Left kidney (tissue), 8 donors: ENCODE measurements at places on chromosomes 7 and 10. TPM values are rescaled to one million over a fixed set of nuclear protein-coding genes. Genes with fewer than 3 reads are reported as not detected.

DNA sequence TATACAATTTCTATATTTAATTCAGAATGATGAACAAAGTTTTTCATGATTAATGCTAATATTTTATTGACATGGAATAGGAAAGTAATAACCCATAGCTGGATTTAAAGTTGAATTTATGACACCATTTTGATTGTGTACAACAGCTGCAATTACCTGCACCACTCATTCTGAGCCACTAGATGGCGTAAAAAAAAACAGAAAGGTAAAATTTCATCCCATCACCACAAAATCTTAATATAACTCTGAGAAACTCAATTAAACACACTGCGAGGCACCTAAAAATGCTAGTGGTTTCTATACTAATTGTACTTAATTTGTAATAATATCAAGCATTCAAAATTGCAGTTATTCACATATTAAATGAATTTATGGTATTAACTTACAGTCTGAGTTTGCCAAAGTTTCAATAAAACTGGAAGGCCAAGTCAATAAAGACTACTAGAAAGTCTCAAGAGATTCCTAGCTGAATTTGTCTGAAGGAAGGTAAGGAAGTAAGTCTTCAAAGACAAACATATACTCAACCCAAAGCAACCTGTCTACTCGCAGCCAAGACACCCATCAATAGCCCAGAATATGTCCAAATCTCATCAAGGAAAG lies 182.5 kb downstream of the SKAP2 start:
- DNase-seq = peak; percentile 55

DNA sequence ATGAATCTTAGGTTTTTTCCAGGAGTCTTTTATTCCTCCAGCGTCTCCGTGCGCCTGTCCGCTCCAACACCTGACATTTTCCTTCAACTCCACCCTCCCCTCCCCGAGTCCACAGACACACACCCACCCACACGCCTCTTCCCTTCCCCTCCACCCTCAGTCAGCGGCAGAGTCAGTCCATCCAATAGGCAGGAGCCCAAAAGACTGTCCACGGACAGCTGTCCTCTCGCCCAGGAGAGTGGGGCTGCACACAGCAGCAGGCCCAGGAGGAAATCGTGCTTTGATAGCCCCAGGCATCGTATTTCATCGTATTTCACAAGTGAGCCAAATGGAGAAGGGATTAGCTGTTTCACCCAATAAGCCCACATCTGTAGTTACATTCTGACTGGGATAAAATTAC lies 285.1 kb downstream of the ZEB1 start:
- no peak for DNase-seq

- no peak for DNase-seq
These were observed 52.2 kb downstream of the FIGNL1 start for GRCh38 chr7:50397971-50398324.

GRCh38 chr10:124532106-124532641 lies 70.6 kb downstream of the LHPP start:
- DNase-seq = no peak

DNA sequence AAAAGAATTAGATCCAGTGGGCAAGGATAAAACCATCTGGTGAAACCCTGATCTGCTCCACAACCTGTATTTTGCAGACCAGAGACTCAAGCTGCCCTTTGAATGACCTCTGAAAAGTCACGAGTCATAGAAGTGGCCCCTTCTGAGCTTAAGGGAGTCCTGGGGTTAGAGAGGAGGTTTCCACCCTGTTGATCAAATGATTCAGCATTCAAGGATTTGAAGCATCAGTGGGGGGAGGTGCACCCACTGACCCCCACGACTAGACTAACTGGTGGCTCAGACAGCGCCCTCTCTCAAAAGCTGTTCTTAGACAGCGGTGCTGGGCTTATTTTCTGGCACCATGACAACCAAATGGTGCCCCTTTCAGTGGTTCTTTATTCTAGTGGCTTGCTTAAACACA lies 44.3 kb downstream of the PLCE1 start:
- DNase-seq = no peak

- DNase-seq = no peak
These were observed 51.6 kb downstream of the FAM204A start for GRCh38 chr10:118290471-118290995.

- no peak for DNase-seq
These were observed 1.3 kb upstream of the HOXA5 start for GRCh38 chr7:27144781-27145164.

DNA sequence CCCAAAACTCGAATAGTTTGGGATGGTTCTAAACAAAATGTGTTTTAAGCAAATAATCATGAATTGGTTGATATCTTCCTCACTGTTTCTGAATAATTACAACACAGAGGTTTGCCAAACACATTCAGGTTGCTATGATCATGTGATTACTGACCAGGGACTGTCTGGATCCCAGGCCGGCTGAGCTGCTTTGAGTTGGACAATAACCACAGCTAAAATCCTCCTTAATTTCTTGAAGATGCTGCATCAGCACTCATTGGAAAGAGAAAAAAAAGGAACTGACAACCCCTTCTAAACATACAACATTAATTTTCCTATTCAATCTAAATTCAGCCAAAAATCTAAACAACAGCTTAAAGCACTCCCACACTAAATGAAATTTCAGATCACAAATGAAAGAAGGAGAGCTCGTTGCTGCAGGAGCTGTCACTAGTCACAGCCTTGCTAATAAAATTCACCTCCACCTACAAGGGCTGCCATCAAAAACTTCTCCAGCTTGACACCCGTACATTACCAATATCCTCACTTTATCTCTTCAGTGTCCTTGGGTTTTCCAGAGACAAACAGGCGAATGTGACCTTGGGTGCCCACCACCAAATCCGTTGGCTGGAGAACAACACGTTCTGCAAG lies 560.2 kb downstream of the KCNMA1 start:
- DNase-seq = no peak

GRCh38 chr7:128904381-128905197 lies 5.9 kb downstream of the KCP start:
- no peak for DNase-seq

DNA sequence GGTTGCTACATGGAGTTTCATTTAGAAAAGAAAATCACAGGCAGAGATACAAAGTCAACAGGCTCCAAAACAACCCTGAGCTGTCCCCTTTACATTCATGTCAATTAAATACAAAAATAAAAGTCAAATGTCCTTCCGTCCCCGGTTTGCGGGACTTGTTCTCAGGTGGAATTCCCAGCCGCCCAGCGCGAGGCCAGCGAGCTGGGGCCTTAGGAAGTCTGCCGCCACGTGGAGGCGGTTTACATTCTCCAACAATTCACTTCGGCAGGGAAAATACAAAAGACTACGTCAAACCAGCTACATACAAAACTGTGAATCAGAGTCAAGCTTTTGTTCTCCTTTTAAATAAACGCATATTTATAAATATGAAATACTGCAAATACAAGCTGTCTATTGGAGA lies 25.3 kb upstream of the DDC start:
- DNase-seq = no peak

DNA sequence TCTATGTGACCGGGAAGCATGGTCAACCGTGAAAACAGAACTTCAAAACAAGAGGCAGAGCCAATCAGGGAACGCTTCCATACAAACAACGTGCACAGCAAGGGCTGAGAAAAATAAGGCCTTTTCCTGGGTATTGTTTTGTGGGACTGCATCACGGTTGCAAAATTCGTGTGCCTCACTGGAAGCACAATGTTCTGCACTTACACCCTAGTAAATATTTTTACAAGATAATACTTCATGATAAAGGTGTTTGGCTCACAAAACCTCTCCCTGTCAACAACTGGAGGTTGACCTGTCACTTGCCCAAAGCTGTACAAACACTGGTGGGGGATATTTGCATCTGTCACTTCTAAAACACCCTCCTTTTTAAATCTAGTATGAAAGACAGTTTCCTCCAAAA lies 37.0 kb downstream of the KLF6 start:
- DNase-seq = no peak

DNA sequence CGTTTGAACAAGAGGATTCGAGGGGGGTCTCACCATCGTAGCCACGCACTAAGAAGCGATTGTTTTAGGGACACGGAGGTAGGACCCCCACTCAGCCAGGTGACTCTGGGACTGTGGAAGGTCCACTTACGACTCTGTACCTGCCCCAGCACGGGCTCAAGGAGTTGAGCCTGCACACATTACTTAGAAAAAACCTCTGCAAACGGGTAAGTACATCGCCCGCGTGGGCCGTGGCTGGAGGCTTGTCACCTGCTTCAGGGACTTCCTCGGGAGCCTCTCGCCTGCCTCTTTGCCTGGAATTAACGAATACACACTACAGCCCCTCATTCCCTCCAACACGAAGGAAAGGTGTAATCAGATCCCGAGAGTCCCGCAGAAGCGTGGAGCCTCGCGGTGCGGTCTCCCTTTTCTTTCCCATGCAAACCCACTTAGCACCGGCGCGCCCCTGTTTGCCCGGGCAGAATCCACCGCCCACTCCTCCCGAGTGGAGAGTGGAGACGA lies 826 bp downstream of the PODXL start:
- DNase-seq = no peak

- no peak for DNase-seq
These were observed 28.6 kb upstream of the KCNK18 start for GRCh38 chr10:117168729-117169128.

DNA sequence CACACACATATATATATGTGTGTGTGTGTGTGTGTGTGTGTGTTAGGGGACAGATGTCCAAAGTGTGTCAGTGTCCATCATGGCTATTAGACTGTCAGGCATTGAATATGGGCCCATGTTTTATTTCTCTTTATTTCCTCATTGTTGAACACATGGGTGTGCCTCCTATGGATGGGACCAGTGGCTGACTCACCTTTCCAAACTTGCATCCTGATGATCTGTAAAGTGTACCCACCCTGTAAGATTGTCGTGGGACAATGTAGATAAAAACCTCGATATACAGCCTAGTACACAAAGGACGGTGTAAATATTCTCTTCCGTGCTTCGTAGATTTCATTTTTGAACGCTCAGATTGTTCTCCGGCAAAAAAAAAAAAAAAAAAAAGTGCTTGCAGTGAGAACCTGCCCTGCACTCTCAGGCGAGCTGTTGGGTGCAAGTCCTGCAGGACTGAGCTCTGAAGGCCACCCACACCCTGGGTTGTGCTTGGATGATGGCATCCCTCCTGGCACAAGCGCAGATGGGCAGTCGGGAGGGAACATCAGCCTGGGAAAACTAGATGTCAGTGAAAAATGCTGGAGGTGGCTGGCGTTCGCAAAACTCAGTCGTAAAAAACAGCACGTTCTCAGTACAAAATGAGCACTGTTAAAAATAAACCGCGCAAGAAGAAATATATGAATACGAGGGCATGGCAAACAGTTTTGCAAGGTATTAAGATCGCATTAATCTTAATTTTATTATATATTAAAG lies 166.9 kb downstream of the CUX1 start:
- DNase-seq = no peak

GRCh38 chr7:156024201-156024600 lies 211.9 kb upstream of the SHH start:
- DNase-seq = no peak

DNA sequence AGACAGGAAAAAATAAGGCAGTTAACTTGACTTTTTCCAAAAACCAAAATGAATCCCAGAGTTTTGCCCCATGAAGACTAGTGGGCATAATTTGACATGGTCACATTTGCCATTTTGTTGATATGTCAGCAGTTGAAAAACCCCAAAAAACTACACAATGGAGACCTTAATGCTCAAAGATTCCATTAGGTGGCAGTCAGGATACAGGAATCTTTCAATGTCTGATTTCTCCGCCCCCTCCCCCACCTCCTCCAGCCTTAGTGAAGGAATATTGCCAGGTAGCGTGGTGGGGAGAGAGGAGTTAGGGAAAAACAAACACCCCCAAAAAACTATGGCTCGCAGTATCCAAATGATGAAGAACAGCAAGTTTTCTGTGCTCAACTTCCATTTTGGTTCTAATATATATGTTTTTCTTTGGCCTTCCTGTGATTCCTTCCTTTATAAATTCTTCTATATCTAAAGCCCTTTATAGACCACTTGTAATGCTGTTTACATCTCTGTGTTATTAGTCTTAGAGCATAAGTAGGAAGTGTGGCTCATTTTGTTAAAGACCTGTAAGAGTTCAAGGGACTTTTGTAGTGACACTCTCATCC lies 6.7 kb upstream of the SMNDC1 start:
- peak; percentile 72 for DNase-seq

GRCh38 chr7:77757589-77757988 lies 40.6 kb downstream of the TMEM60 start:
- no peak for DNase-seq

- no peak for DNase-seq
These were observed 26.4 kb downstream of the KIF11 start for GRCh38 chr10:92619368-92619767.

DNA sequence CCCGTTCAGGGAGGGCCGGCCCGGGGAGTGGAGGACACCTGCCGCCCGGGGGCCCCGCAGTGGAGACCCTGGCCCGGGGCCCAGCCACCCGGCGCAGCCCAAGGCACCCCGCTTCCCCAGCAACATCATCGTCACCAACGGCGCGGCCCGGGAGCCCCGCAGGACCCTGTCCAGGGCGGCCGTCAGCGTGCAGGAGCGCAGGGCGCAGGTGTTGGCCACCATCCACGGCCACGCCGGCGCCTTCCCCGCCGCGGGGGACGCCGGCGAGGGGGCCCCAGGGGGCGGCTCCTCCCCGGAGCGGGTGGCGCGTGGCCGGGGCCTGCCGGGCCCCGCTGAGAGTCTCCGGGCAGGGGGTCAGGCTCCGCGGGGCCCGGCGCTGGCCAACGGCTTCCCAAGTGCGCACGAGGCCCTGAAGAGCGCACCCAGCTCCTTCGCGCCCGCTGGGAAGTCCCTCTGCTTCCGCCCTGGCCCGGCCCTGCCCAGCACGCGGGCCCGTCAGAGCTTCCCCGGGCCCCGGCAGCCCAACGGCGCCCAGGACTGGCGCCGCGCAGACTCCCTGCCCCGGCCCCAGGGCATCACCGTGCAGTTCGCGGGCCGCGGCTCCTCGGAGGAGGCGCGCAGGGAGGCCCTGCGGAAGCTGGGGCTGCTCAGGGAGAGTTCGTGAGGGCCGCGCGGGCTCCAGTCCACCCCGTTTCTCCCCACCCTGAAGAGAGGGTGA lies 46.7 kb downstream of the PROSER2 start:
- no peak for DNase-seq

DNA sequence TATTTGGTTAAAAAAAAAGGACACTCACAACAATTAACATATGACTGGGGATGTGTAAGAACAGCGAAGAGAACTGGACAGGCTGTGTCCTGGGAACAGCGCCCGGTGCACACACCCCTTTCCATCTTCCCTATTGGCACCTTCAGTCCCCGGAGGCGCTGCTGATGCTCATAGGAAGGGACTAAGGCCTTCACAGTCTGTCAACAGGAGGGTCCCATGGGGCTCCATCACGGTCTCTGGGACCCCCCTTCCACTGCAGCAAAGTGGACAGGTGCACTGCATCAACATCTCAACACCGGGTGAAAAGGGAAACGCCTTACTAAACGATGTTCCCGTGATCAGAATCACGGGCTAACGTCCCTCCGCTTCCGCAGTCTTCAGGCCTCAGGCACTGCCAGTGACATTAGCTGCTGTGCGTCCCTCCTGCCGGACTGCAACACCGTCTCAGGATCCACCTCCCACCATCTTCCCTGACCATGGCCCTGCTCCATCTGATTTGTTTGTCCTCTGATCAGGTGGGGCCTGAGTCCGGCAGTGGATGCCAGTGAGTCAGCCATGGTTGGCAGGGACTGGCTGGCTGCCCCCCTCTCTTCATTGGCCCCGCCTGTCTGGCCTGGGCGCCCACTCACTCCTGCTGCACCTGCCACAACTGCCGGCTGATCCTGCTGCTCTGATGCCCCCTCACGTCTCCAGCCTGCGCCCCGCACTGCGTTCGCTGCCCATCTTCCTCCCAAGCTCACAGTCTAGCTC lies 614.7 kb downstream of the DNAJB6 start:
- no peak for DNase-seq

Gene FUOM
- 18.1 TPM for polyA plus RNA-seq

Gene SLC26A3
- polyA plus RNA-seq = 0.10 TPM

Gene ABHD11
- polyA plus RNA-seq = 26.9 TPM

Gene CLRN3
- 22.5 TPM for polyA plus RNA-seq

Gene CDK14
- 38.6 TPM for polyA plus RNA-seq

Gene SLC25A13
- polyA plus RNA-seq = 47.9 TPM

Gene CUZD1
- 2.1 TPM for polyA plus RNA-seq
